Hematopoietic multipotent progenitor cell treated with erythropoietin and hydrocortisone succinate and interleukin-3 and kit ligand, for 17 days (in vitro differentiated cells): ENCODE measurements at places on chromosomes 16 and 17.

- DNase-seq, result no peak
Observed at GRCh38 chr16:17304491-17305119, 166.2 kb downstream of the XYLT1 start.

- no peak for DNase-seq
Observed at GRCh38 chr16:81879625-81880024, 100.5 kb downstream of the PLCG2 start.

DNA sequence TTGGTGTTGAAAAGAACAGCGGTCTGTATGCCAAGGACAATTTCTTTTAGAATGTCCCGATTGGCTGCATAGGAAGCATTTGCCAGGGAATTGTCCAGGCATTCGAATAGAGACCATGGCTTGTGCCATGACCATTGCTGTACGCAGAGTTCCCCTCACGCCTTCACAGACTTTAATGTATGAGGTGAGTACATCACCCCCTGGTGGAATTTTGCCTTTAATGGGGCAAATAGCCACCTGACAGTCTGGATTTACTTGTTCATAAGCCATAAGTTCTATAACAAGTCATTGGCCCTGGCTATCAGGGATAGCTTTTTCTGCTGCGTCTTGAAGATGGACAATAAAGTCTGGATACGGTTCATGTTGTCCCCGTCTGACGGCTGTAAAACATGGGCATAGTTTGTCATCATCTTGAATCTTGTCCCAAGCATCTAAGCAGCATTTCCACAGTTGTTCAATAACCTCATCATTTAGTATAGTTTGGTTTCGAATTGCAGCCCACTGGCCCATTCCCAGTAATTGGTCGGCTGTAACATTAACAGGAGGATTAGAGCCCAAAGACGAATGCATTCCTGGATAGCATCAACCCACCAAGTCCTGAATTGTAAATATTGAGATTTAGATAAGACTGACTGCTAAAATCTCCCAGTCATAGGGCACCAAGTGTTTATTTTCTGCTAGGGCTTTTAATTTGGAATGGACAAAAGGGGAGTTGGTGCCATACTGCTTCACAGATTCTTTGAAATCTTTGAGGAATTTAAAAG, 67.7 kb upstream of the ARL4D start:
- no peak for DNase-seq

DNA sequence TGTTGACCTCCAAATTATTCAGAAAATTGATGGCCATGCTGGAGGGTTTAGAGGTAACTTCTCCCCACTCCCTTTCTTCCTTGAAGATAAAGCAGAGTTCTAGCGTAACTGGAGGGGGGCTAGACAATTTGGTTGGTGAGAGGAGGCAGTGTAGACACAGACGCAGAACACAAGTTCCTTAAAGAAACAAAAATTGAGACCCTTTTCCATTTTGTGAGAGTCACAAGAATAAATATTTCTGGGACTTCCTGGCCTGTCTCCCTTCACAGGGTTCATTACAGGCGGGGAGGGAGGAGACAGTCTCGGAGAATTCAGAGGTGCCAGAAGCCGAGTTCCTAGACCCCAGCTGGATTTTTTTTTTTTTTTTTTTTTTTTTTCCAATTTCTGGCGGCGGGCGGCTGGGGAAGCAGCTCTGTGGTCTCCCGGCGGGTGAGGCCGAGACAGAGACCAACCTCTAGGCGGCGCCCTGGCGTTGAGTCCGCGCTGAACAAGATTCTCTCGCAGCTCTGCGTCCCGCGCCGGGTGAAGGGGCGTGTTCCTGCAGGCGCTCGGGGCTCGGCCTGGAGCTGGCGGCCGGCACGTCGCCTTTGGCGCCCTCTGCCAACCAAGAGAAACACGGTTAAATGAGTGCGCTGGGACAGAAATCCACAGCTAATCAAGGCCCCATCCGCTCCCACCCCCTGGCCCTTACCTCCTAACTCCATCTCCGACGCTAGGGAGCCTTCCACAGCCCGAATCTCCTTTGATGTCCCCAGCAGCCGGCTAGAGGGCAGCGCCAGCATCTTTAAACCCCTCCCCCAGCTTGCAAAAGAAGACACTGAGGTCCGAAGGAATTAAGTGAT, 10.2 kb upstream of the HOXB9 start:
- DNase-seq, result no peak

DNA sequence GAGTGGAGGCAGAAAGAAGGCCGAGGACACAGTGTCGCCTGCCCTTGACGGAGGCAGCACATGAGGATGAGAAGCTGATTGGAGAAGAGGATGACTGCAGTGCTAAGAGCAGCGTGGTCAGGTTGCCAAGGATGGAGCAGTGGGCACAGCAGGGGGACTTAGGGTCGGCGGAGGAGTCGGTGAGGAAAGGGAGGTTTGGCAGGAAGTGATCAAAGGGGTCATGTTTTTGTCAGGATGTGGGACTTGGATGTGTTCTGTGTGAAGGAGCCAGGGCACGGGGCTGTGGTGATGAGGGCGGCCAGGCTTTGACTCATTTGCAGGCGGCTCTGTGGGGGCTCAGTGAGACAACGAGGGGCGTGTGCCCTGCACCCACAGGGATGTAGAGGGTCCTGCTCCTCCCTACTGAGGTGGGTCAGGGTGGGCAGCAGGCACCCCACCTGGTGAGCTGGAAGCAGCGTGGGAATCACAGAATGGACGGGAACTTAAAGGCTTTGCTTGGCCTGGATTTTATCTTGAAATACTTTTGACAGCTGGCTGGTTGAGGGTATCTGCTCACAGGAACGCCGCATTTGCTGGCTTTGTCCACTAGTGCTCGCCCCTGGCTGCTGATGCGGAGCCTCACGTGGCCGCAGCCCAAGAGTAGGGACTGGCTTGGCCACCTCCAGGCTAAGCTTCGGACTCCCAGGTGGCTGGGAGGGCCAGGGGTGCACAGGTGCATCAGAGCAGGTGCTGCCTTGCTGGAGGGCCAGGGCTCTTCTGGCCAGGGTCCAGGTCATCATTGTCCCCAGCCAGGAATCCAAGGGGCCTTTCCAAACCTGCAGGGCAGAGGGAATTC, 6.0 kb downstream of the MPG start:
- no peak for DNase-seq

- DNase-seq, result no peak
Observed at GRCh38 chr16:19994466-19995170, 79.1 kb downstream of the GPR139 start.

DNA sequence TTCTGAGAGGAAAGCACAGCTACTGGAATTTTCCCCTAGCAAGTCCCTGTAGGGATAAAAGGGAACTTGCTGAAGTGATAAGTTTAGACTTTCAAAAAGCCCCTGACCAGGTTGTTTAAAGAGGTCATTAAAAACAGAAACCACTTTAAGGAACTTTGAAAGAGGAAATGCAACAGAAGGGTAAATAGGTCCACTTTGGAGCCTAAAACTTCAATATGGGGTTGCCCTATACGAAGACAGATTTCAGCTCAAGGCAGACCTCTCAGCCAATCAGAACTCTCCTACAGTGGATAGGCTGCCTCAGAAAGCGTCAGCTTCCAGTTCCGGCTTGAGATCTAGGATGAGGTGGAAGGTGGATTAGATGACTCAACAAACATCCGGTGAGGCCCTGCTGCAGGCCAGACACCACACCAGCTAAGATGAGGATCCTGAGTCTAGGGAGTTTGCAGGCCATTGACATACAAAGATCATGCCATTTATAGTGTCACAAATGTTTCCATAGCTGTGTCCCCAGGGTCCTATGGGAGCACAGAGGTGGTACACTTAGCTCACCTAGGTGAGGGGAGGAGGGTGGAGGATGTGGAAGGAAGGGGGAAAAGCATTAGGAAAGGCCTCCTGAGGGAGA, 7.9 kb upstream of the MFSD6L start:
- no peak for DNase-seq

DNA sequence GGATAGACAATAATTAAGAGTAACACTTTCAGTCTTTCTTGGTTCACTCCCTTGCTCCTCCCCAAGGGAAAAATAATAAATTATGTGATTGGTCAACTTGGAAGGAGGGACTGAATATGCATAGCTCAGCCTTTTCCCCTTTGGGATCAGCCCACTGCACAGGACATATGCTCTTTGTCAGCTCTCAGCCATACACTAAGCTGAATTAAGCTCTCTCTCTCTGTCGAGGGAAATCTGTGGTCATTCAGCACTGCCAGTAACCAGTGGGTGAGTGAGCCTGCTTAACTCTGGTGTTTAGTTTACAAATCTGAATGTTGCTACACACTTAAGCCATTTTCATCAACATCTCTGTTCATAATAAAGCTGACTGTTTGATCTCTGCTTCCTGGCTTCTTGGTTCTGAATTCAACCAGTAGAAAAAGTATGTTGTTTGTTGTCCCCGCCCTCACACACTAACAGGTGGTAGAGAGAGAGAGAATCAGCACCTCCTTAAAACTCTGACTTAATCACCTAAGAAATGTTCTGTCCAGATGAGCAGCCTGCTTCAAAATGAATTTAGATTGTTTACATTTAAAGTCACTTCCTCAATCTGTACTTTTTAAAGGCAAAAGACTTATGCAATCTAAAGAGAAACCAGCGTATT, 102.3 kb upstream of the C17orf78 start:
- DNase-seq, result no peak

GRCh38 chr16:87741700-87742415, 23.9 kb downstream of the KLHDC4 start:
- no peak for DNase-seq

- no peak for DNase-seq
Observed at GRCh38 chr17:49108318-49108717, 24.3 kb upstream of the B4GALNT2 start.

DNA sequence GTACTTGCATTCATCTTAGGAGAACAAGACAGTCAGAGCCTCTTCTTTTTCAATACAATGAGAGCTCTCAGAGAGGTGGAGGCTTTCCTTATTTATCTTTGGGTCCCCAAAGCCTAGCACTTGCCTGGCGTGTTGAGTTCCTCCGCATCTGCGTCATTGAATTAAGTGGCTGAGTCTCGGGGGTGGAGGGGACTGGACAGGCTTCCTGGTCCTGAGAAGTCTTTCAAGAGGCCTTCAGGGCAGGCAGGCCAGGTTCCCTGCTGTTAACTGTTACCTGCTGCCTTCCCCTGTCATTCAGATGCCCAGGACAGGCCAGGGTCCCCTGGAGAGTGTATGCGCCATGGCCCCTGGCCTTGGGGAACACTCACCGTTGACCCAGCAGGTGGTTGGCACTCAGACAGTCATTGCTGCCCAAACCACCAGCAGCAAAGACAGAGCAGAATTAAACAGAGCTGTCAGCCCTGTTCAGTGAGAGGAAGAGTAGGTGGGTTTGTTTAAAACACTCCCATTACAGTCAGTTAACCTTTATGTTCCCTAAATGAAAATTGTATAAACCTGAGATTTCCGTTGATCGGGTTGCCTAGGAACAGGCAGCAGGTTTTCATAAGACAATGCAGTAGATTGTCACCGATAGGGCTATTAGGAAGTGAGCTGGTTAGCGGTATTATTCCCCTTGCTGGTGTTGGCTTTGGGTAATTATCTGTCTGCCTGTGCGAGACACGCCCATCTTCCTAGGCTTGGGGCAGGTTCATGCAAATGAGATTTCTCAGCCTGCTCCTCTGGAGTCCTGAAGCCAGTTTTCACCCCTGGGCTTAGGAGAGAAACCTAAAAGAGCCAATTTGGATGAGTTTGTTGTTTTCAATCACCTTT, 132.7 kb downstream of the CCDC182 start:
- no peak for DNase-seq

- no peak for DNase-seq
Observed at GRCh38 chr17:54426296-54426886, 474.3 kb upstream of the TOM1L1 start.

- no peak for DNase-seq
Observed at GRCh38 chr16:66921729-66922450, 3.2 kb upstream of the CDH16 start.

- DNase-seq, result no peak
Observed at GRCh38 chr17:45200701-45201100, 21.0 kb upstream of the FMNL1 start.

DNA sequence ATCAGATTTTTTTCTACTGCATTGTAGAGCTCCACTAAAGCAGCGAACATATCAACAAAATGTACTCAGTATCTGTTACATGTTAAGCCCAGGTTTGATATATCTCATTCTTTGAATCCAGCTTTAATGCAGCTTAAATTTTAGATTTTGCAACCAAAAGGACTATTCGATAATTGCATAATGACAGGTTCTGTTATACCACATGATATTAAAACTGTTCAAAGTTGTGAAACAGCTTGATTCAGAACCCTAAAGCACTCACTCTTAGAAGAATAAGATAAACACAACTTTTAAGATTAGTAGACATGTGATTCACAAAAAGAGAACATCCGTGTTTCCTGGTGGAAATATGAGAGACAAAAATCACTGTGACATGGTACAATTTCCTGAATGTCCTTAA, 427.9 kb downstream of the CDH11 start:
- no peak for DNase-seq

DNA sequence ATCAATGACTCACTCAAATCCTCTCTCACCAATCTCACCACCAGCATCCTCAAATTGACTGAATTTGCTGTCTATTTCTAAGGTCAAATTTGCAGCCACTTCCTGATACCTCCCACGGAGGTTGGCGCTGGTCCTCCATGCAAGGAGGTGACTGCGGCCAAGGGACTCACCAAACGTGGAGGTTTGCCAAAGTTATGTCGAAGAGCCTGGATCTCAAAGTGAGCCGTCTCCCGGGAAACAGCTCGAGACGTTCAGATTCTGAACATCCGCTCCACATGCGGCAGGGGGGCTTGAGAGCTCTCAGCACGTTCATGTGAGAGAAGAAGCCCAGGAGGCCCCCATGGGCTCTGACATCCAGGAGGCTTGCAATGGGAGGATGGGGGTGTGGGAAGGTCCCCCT, 22.6 kb downstream of the LGALS3BP start:
- no peak for DNase-seq

DNA sequence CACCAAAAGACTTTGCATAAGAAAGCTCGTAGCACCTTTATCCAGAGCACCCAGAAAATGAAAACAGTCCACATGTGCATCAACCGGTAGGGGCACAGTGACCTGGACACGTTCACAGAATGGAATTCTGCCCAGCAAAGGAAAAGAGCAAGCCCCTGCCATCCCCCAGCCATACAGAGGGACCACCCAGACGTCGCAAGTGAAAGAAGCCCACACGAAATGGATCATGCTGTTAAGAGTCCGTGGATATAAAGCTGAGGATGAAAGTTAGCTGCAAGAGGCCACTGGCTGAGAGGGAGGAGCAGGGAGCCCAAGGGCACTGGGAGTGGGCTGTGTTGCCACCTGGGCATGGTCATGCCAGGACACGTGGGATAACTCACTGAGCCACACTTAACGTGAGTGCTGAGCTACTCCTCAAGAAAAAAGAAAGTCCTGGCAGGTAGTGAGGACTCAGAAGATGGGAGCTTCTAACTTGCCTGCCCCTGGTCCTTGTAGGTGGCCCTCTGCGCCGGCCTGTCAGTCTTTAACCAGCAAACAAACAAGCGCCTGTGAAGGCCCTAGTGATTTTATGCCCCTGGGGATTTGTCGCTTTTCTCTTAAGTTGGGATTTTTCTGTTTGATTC, 190.7 kb downstream of the C16orf95 start:
- DNase-seq, result no peak

DNA sequence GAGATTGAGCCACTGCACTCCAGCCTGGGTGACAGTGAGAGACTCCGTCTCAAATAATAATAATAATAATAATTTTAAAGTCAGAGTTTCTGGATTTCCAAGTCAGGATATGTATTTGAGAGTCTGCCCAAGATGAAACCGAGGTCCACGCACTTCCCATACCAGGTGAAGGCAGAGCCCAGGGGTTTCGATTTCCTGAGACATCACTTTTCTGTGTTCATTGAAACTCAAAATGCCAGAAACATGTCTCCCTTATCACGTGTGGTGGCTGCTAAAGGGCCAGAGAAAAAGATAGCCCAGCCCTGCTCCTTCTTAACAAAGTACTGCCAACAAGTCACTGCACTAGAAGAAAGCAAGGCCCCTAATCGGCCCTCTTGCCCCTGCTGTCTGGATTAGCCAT, 9.8 kb upstream of the RNF157 start:
- DNase-seq, result no peak
